ENCODE measurements at places on chromosomes 3 and 15.

GRCh38 chr3:127392156-127392490 lies 104.3 kb upstream of the PRR20G start:
- no peak for DNase-seq

GRCh38 chr3:167318306-167318705 lies 61.8 kb downstream of the ZBBX start:
- DNase-seq, result no peak

- DNase-seq, result no peak
Observed at GRCh38 chr3:191649626-191650025, 188.7 kb downstream of the PYDC2 start.

DNA sequence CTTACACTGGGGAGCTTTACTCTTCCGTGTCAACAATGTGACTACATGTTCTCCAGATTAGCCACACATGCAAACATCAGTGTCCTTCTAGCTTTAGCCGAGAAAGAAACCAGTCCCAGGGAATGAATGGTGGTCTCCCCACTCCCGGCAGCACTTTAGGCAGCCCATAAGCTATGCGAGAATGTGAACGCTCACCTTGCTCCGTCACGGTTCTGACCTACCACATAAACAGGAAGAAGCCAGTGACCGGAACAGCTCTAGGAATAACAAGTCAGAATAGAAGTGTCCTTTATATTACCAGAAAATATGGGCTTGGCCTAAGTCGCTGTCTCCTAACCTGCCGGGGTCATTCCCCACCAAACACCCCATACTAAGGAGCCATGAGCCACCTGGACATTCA lies 98.0 kb upstream of the ABHD17C start:
- DNase-seq, result no peak

- no peak for DNase-seq
Observed at GRCh38 chr15:68433551-68433950, 1.6 kb upstream of the ITGA11 start.

GRCh38 chr15:82051664-82052063 lies 5.8 kb upstream of the MEX3B start:
- no peak for DNase-seq

- DNase-seq, result peak; percentile 71
Observed at GRCh38 chr15:31489801-31490646, 163.4 kb downstream of the KLF13 start.

DNA sequence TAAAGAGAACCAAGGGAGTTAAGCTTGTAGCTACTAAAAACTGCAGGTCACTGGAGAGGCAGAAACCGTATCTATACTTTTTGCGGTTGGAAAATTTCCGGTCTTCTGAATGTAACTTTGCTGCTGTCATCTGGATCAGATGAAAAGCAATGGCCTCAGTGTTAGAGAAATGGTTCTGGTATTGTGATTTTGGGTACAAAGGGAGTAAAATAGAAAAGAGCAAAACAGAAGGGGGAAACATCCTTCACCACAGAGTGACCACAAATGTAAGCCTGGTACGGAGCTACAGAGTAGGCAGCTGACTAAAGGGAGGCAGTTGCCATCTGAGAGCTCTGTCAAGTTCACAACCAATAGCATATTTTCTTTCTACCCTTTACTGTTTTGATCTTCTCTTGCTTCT lies 5.6 kb downstream of the CD96 start:
- DNase-seq, result no peak

DNA sequence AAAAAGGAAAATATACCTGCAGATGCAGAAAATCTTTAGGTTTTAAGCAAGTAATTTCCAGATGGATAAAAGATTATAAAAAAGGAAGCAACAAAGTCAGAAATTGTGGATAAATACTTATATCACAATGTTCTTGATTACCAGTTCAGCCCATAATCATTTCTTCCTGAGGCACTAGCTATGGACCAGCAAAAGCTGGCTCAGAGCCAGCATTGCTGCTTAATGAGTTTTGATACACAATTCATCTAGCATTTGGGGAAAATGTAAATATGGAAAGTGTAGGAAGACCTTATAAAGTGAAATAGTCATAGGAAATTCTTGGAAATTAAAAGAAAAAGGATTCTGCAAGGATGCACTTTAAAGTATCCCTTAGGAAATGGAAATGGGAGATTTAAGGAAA lies 168.3 kb upstream of the GBE1 start:
- DNase-seq, result no peak

DNA sequence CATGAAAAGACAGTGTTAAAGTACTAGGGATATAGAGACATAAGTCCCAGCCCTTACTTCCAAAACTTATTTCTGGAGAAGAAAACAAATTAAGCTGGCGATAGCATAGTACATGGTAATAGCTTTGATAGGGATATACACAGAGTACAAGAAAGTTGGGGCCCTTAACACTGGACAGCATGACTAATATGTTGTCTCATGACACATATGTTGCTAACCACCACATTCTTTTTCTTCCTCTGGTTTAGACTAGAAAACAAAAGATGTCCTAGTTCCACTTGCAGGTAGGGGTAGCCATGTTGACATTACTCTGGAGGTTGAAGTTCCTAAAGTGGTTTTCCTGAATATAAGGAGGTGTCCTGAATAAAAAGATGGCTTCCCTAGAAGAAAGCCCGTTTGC lies 75.3 kb downstream of the RFX7 start:
- DNase-seq, result no peak

DNA sequence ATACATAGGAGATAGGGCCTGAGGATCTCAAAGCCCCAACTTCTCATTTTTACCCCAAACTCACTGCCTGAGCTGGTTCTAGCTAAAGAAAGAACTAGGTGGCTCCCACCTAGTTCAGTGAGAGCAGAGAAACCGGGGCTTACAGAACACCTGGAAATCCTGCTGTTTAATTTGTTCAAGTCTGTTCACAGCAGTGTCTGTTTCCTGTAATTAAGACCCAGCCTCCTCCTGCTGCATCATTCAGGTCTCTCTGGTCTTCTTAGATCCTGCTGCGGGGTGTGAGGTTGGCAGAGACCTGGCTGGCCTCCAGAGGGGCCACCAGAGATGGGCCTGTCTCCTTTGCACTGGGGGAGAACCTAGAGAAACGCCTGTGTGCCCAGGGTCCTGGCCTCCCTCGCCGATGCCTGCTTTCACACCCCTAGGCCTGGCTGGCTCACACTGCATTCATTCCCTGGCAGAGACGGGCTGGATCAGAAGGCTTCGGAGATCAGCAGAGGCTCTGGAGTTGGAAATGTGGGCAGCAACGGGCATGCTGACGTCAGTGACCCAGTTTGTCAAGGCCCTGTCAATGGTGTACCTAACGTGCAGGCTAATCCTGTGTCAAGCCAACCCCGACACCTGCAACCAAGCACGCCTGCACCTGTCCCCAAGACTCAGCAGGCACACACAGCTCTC lies 4.9 kb upstream of the CHRNA3 start:
- DNase-seq, result peak; percentile 37

- peak; percentile 2 for DNase-seq
Observed at GRCh38 chr3:80733522-80734176, 965.9 kb upstream of the ROBO1 start.

GRCh38 chr3:77081240-77081661 lies 41.4 kb downstream of the ROBO2 start:
- DNase-seq, result peak; percentile 69

DNA sequence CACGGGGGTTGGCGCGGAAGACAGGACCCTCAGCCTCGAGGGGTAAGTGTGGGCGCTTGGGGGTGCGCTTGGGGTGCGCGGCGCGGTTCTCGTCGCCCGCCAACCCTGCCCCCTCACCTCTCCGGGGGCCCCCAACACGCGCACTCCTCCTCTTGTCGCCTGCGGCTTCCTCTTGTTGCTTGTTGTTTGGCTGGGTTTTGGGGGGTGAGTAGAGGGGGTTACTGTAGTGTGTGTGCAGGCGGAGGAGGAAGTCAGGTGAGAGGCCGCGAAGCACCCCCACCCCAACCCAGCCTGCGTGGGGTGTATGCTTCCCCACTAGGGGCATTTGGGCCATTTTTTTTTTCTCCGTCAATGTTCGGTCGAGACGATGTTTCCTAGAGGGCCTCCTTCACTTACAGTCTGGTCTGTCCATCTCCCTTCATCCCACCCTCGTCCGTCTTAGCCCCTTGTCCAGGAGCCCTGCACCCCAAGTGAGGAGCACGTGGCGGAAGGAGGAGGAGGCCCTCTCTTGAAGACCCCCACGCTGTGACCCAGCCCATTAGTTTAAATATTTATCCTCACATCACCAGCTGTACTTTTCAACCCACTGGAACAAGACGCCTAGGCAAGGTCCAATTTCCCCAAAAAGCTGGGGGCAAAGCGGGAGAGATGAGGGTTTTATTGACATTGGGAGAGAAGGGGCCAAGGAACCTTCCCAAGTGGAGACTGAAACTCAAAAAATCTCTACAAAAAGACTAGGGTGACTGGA lies 20.4 kb upstream of the SATB1 start:
- peak; percentile 28 for DNase-seq

DNA sequence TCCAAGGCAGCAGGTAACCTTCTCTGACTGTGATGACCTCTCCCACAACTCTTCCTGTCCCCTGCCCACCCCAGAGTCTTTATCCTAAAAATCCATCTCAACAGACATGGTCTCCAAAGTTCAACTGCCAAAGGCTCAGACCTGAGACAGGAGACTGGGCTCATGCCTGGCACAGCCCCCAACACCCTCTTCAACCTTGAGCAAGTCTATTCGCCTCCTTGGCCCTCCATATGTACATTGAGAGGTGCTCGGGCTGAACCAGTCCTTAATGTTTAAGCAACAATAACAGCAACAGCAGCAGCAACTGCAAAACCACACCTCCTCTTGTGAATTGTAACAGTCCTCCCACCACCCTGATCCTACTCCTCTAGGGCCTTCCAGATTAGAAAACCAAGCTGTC lies 9.9 kb downstream of the FAM3D start:
- DNase-seq, result no peak

- no peak for DNase-seq
Observed at GRCh38 chr3:22474706-22475445, 723.9 kb upstream of the ZNF385D start.

DNA sequence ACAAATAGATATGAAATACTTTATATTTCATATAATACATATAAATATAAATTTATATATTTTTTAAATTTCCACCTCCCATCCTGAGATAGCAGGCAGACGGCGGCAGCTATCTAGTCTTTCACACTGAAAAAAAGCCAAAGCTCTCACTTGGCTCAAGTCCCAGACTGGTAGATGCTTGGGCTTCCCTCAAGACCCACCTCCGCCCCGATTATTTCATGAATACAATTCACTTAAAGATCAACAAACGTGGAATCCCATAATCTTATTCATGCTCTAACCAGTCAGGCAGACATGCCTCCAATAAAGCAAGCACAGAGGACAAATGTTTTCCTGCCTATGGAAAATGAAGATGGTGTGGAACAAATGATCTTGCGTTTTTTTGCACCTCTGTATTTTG lies 275.9 kb upstream of the NR2F2 start:
- DNase-seq, result peak; percentile 57

GRCh38 chr3:10528046-10528445 lies 22.7 kb upstream of the ATP2B2 start:
- DNase-seq, result no peak

DNA sequence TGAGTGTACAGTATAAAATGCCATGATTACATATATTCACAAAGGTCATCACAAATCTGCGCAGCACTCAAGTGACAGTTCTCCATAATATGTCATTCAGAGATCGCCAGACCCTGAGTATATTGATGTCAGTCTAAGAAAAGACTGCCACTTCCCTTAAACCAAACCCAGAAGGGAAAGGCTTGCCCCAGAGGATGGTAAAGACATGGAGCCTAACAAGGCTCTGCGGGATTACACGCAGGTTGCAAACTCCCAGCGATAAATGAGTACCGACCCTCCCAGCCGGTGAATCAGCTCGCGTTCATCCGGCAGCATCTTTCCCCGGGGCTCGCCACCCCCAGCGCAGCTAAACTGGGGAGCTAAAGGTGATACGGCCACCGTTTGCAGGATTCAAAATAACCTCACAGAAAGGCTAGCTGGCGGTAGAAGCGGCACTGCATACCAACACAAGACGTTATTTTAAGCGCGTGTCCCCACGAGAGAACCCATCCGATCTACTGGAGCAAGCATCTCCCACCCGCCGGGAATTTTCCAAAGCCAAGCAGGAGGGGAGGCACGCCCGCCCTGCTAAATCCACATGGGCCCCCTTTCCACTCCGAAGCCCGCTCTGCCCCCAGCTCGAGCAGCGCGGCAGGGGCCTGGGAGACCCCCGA lies 643 bp downstream of the MYO5A start:
- peak; percentile 37 for DNase-seq

- DNase-seq, result no peak
Observed at GRCh38 chr3:120416868-120417267, 33.9 kb downstream of the FSTL1 start.

DNA sequence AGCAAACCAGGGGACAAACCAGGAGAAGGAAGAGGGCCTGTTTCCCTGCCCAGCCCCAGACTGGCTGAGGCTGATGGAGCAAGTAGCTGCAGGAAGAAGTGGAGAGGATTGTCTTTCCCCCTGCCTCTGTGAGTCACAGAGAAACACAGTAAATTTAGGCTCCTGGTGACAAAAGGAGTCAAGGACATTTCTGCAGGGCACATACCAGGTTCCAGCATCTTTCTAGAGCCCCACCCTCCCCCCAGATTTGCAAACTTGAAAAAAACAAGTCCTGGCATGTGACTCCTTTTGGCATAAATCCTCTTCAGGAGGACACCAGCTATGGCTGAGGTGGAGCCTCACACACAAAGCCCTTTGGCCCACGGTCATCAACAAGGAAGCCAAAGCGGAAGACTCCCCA lies 17.8 kb downstream of the PLD1 start:
- DNase-seq, result no peak

- DNase-seq, result peak; percentile 33
Observed at GRCh38 chr3:4507024-4507596, 14.0 kb downstream of the ITPR1 start.

DNA sequence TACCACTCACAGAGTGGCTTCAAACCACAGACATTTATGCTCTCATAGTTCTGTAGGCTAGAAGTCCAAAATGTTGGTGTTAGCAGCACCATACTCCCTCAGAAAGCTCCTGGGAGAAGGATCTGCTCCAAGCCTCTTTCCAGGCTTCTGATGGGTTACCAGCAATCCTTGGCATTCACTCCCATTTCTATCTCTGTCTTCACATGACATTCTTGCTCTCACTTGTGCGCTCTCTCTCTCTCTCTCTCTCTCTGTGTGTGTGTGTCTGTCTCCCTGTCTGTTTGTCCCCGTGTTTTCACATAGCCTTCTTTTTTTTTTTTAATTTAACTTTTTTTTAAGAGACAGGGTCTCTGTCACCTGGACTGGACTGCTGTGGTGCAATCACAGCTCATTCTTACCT lies 26.3 kb downstream of the CDAN1 start:
- DNase-seq, result no peak

GRCh38 chr3:102481050-102481449 lies 46.2 kb downstream of the ZPLD1 start:
- no peak for DNase-seq

DNA sequence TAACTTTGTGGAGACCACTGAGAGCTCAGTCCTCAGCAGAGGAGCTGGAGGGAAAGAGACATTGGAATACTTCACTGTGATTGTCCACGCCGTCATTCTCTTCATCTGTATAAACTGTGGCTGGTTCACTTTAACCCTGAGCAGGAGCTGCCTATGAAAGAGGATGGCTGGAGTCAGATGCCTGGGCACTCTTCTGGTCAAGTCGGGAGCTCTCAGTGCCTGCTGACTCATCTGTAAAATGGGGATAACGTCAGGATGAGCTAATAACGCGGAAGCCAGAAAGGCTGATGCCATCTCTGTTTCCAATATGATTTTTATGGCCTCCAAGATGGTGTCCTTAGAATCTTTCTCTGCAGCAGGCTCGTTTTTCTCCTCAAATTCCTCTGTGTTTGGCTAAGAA lies 51.6 kb upstream of the MRPS22 start:
- no peak for DNase-seq
